ENCODE measurements at places on chromosomes 2 and 18.

DNA sequence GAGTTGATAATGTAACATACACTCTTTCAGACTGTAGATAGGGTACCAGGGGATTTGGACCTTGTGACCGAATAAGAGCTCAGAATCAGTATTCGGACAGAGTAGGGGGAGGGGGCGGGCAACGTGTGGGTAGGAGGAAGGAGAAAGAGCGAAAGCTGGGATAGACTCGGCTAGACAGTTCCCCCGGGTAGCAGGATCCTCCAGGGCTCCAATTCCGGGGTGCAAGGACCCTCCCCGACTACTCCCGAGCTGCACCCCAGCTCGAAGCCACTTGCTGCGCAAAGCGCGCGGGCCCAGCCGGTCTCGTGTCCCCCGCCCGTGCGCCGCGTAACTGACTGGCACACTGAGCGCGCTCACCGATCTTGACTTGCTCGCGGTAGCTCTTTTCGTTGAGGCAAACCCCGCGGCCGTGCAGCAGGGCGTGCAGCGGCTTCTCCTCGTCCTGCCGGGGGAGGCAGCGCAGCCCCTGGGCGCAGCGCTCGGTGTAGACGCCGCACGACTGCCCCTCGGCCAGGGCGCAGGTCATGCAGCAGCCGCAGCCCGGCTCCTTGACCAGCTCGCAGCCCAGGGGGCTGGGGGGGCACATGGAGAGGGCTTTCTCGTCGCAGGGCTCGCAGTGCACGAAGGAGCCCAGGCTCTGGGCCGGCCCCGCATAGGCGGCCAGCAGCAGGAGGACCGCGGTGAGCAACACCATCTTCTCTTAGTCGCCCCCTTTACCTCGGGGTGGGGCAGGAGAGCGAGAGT lies 1.1 kb downstream of the IGFBP5 start:
- DNase-seq, result peak; percentile 76

DNA sequence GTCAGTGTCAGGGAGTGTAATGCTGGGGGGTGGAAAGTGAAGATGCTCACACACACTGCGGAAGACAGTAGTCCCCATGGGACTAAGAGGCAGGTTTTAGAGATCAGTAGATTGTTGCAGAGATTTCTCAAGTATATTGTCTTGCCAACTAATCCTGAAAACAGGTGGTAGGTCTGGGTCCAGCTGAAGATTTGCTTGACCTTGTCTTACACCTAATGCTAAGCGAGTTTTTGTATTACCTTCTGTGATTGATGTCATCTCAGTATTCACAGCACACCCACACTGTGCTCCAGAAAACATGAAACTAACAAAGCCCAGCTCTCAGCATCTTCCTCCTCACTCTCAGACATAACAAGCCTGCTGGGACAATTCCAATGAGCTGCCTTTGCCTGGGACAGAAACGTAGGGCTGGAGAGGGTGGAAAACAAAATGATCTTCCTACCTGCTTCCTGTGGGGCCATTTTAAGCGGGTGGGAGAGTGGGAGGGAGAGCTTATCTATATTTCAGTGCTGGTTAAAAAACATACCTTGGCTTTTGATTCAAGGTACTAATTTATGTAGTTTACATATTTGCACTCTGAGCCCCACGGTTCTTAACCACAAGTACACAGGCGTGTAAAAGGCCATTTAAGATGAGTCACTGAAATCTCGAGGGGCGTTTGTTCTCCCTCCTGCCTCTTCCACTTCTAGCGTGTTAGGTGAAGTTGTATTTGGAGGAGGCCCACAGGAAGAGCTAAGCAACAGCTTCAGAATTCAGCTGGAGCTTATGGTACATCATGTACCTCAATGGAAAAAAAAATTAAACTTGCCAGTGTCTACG lies 23.1 kb upstream of the RBMS1 start:
- DNase-seq, result no peak

GRCh38 chr2:176814740-176815367 lies 397.7 kb upstream of the HNRNPA3 start:
- no peak for DNase-seq

DNA sequence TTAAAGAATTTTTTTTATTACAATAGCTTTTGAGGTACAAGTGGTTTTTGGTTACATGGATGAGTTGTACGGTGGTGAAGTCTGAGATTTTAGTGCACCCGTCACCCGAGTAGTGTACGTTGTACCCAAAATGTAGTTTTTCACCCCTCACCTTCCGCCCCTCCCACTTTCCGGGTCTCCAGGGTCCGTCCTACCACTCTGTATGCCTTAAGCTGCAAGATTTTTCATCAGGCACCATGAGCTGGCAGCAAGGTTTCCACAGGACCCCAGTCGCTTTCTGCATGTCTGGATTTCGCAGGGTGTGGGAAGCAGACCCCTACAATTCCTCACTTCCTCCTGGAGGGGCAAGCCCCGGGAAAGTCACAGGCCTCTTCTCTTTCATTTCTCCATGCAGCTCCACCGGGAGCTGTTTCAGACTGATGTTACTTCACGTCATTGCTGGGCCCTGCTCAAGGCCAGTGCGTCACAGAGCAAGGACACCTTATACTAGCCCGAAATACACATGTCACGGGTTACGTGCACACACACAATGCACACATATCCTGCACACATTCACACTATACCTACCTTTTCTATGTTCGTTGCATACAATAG lies 179.1 kb downstream of the ZFP36L2 start:
- DNase-seq, result no peak

GRCh38 chr18:50836521-50836957 lies 16.7 kb upstream of the MRO start:
- no peak for DNase-seq

- DNase-seq, result no peak
Measured at GRCh38 chr2:39304200-39304599, 60.4 kb upstream of the CDKL4 start.

- no peak for DNase-seq
Measured at GRCh38 chr2:128488434-128488833, 169.8 kb upstream of the HS6ST1 start.

DNA sequence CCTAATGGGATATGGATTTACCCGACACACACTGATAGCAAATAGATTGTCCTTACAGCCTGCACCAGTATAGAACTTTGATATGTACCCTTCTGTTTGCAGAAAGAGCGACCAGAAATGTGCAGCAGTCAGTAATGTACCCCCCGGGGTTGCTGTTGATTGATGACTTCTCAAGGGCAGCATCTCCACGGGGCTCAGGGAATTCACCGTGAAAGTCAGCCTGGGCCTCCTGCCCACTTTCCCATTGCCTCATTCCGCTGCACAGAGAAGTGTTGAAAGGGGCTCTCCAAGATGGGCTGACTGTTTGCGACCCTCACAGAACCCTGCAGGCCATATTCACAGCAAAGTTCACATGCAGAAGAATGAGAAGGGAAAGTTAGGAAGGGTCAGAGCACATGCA lies 241.3 kb downstream of the PRKCE start:
- DNase-seq, result no peak

GRCh38 chr2:96486696-96487095 lies 18.5 kb downstream of the NEURL3 start:
- no peak for DNase-seq

Data from dorsolateral prefrontal cortex (tissue), 122 donors.